Hematopoietic multipotent progenitor cell treated with erythropoietin and hydrocortisone succinate and interleukin-3 and kit ligand, for 6 days (in vitro differentiated cells): ENCODE measurements at places on chromosomes 1 and 21.

- peak; percentile 20 for DNase-seq
Observed at GRCh38 chr1:64759968-64760367, 15.1 kb downstream of the RAVER2 start.

DNA sequence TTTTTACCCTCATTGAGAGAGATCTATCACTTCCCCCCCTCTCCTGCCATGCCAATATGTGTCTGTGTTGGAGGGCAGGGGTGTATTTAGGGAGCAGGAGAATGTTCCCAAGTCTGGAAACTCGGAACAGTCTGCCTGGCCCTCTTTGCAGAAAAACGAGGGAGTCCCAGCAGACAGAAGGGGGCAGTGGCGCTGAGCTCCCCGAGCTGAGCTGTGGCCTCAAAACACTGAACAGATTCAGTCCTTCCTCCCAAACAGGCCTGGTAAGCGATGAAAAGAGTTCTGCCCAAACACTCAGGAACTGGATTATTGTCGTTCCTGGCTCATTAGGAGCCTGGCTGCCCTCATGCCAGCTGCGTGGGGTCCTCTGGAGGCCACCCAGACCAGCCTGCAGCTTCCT is 981 bp downstream of the CLDN14 start:
- DNase-seq: no peak

- DNase-seq: no peak
Observed at GRCh38 chr1:221204055-221204833, 325.0 kb downstream of the HLX start.

- no peak for DNase-seq
Observed at GRCh38 chr1:177106614-177107365, 57.7 kb downstream of the ASTN1 start.
